NCI-H1930 (cell line): ENCODE measurements at places on chromosomes 5 and 9.

- no peak for DNase-seq
Observed at GRCh38 chr9:114936581-114936980, 6.2 kb upstream of the TNFSF8 start.

- DNase-seq = peak; percentile 36
Observed at GRCh38 chr9:109498195-109499092, at the start of gene PTPN3. Gene PTPN3 (minus strand): TSS chr9:109498307. CDS start chr9:109463434, 34,873 bp downstream.

- peak; percentile 20 for DNase-seq
Observed at GRCh38 chr5:169581580-169582227, 1.9 kb upstream of the SPDL1 start.

DNA sequence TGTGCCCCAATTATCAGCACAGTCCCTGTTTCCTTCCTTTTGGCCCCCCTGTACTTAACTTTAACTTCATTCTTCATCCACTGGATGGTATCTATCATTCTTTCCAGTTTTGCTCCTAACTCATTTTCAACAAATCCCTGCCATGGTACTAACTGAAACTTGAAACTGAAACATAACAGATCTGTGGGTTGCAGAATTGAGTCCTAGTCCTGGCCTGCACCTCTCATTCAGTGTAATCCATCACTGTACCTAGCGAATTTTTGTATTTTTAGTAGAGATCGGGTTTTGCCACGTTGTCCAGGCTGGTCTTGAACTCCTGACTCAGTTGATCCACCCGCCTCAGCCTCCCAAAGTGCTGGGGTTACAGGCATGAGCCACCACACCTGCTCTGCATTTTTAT, 15.3 kb upstream of the PIK3R1 start:
- no peak for DNase-seq

DNA sequence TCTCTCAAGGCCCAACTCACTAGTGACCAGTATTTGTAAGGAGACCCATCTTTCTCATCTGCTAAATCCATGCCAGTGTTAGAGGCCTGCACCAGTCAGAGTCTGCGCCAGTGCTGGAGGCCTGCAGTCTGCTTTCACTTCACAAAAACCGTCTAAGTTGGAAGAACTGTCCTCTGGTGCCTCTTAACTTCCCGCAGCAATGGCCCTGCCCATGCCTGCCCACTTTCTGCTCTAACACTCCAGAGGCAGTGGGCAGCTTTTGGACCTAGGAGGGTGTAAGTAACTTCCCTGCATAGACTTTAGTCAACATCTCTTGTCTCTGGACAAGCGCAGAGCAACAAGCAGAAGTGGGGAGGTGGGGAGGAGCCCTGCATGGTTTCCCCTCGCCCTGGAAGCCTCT, 152.9 kb downstream of the AUH start:
- no peak for DNase-seq

GRCh38 chr5:73629456-73629855, 3.5 kb downstream of the ARHGEF28 start:
- no peak for DNase-seq

- DNase-seq = no peak
Observed at GRCh38 chr5:135062216-135063055, 28.4 kb upstream of the PITX1 start.

DNA sequence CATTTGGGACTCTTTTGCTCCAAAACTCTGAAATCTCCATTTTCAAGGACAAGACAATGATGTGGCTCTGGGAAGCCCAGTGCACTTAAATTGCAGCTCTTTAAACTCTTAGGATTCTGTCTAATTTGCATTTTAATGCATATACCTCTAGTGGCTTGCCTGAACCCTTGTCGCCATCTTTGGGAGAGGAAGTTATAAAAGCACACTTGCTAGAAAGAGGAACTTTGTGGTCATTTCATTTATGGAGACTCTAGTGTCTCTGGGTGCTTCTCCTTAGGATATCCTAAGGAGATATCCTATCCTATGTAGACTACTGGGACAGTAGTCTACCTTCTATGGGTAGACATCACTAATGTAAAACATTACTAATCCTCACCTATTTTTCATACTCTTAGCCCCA, 77.3 kb upstream of the SLC1A3 start:
- no peak for DNase-seq

DNA sequence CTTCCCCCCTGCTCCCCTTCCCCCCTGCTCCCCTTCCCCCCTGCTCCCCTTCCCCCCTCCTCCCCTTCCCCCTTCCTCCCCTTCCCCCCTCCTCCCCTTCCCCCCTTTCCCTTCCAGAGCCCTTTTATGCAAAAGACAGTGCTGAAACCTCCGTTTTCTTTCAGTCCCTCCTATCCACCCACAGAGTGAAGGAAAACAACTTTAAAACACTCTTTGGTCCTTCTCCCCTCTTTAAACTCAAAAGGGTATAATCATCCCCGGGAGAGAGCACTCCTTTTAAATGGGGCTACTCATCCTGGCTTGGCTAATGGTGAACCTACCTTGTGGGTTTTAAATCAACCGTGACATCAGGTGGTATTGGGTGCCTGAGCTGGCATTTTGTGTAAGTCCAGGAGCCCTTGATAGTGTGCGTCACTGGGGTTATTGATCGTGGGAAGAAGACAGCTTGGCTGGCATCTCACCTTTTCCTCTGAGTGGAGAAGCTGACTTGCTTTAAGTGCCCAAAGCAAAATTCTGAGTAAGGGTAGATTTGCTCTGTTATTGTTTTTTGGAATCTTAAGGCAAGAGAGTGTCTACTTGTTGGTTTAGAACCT, 2.7 kb downstream of the LARP1 start:
- no peak for DNase-seq

DNA sequence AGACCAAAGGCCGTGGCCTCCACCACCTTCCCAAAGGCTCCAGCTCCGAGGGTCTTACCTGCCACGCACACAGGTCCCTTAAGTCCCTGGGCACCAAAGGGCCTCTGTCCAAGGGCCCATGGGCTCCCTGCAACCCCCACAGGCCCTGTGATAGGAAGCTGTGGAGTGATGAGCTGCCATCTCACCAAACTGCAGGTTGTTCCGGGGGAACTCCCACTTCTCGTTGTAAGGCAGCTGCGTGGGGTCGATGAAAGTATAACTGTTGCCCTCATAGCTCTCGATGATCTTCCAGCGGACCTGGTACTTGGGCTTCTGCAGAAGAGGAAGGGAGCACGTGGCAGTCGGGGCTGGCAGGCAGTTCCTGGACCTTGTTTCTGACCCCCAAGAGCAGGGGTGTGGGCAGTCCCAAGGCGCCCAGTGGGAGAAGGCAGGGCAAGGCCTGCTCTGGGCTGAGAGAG, 24.8 kb downstream of the CSF1R start:
- DNase-seq = no peak

DNA sequence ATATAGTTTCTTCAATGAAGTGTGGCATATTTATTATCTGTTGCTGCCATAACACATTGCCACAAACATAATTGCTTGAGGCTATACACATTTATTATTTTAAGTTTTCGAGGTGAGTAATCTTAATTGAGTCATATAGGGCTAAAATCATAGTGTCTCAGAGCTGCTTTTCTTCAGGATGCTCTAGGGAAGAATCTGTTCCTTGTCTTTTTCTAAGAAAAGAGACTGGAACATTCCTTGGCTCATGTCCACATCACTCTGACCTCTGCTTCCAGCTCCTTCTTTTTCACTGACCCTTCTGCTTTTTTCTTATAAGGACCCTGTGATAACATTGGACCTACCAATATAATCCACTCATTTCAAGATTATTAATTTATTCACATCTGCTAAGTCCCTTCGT, 632.4 kb upstream of the TYRP1 start:
- no peak for DNase-seq

GRCh38 chr5:101846496-101846895, 449.6 kb downstream of the SLCO4C1 start:
- DNase-seq = no peak

GRCh38 chr5:177553671-177554429, 513 bp downstream of the FAM193B start:
- DNase-seq = no peak

- no peak for DNase-seq
Observed at GRCh38 chr9:73474625-73475024, 323.0 kb downstream of the ANXA1 start.

GRCh38 chr5:53971131-53971530, 339.2 kb downstream of the ARL15 start:
- DNase-seq = no peak

DNA sequence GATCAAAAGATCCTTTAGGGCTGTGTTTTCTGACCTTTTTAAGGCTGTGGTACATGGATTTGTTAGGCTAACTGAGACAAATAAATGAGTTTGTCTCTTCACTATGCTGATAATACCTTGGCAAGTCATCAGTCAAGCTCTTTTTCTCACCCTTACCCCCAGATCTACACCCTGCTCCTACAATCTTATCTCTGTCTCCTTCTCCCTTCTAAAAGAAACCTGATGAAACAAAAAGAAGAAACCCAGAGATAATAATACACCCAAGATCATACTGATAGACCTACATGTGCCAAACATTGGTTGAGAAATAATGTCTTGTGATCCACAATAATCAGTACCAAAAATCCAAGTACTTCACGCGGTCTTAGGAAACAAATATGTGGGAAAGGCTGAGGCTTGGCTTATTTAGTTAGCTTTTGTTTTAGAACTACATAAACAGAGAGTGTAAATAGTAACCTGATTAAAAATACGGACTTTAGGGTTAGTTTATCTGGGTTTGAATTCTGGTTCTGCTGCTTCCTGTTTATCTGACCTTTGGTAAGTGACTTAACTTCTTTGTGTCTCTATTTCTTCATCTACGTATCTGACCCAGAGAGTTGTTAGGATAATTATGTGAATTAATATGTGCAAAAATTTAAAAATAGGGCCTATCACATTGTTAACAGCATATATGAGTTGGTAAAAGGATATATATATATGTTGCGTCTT, 24.8 kb upstream of the PDCD1LG2 start:
- DNase-seq = no peak

DNA sequence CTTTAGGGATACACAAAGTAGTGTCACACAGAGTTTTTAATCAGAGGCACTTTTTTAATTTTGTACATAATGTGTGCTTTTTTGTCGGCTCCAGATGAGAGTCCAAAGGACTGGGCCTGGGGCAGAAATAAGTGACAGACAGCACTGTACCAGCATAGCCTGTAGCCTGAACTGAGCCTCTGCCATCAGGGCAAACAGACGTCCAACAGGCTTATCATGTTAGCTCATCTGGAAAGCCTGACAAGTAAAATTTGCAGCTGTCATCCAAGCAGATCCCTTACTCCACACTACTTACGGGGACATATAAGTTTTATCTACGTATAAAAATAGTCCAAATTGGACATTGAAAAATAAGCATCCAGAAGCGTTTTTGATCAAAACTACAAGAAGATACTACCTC, 233.1 kb upstream of the GAS1 start:
- no peak for DNase-seq

DNA sequence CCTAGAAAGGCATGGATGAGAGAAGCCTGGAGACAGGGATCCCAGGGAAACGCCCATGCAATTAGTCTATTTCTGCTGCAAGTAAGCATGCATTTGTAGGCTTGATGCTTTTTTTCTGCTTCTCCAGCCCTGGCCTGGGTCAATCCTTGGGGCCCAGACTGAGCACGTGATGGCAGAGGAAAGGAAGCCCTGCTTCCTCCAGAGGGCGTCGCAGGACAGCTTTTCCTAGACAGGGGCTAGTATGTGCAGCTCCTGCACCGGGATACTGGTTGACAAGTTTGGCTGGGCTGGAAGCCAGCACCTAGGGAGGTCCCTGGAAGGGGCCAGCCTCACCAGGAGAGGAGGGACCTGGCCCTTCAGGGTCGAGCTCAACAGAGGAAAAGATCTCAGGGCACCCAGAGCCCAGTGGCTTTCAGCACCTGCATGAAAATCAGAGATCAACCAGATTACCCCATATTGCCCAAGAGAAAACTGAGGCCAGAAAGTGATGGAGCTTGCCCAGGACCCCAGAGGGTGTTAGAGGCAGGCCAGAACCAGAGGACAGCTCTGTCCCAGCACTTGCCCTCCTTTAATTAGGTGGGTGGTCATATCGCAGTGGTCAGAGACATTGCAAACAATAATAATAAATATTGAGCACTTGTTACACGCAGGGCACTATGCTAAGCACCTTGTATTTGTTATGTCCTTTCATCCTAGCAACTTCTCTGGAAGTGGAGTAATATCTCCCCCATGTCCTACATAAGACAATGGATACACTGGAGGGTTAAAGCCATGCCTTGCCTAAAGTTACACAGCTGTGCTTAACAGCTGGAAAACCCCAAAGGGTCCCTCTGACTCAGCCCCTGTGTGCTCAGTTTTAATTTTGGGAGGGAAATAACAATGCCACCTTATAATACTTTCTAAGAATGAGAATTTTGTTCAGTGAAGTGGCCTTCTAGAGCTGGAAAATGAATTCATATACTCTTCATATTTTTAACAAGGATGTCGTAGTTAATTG, 67.1 kb downstream of the KLF4 start:
- DNase-seq = peak; percentile 61

DNA sequence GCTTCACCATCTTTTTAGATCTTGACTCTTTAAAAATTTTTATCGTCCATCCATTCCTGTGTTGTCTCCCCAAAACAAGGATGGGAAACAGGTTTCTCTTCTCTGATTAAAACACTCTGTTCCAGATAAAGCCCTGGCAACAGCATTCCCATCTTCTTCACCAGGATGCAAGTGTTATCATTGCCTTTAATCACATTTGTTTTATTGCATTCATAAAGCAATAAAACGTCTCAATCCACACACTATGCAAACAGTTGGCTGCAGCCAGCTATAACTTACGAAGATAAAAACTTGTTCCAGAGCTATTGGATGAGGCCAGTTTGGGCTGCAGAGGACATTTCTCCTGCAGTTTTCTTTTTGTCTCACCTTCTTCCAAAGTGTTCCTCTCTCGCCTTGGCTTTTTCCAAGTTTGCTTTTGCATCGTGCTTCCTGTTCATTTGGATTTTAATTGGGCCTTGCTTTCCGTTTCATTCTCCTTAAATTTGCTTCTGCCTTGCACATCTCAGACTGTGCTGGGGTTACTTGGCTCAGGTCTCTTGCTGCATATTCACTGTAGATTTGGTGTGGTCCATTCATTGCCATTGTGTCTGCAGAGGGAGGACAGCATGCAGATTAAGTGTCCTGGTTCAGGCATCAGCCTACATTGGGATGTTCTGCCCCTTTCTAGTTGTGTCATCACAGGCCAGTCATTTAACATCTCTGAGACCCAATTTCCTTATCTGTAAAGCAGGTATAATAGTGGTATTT, 136.5 kb upstream of the LIFR start:
- no peak for DNase-seq

DNA sequence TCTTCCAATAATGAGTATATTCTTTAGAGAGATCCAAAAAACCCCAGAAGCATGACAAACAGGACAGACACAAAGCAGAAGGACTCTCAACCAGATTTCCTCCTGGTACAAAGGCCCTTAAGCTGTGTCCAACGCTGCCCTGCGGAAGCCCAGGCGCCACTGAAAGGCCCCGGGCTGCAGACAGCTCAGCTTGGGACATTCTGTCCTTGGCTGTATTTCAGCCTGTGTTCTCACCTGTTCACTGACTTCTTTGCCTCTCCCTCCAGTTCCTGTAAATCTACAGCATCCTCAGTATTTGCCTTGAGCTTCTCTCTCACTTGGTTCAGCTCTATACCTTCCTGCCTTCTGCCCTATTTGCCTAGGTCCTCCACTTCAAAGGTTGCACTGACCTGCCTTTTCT, 96.5 kb downstream of the SH3TC2 start:
- no peak for DNase-seq

GRCh38 chr9:119088002-119088547, 281.2 kb downstream of the BRINP1 start:
- no peak for DNase-seq

GRCh38 chr9:33442125-33442524, 5.3 kb downstream of the AQP3 start:
- no peak for DNase-seq
